AG20443 (cell line): ENCODE measurements at places on chromosomes 6 and 20.

GRCh38 chr6:167988154-167988495 lies 9.3 kb upstream of the KIF25 start:
- peak; percentile 39 for DNase-seq

DNA sequence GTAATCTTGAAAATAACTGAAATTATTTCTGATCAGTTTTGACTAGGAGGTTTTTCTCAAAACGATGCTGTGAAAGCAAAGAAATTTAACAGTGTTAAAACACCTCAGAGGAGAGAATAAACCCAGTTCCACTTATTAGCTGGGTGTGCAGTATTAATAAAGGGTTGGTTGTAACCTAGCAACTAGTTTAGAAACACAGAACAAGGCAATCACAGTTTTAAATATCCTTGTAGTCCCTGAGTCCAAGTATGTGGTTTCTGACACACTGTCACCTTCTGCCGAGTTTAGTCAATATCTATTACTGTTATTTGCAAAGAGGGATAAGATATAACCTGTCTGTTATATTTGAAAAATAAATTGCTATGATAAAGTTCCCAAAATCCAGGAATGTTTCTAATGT lies 70.2 kb upstream of the INSM1 start:
- no peak for DNase-seq

DNA sequence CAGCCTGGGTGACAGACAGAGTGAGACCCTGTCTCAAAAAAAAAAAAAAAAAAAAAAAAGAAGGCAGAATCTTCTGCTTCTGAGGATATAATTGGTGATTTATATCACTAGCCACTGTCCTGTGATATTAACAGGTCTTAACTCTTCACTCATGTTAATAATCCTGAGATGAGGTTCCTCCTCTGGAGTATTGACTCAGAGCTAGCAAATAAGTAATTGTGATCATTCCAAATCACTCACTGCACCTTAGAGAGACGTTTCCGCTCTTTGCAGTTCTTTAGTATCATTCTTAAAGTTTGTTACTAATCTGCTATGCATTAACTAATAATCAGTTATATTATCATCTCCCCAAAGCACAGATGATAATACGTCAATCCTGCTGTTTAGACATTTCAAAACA lies 41.6 kb upstream of the NOX3 start:
- no peak for DNase-seq

DNA sequence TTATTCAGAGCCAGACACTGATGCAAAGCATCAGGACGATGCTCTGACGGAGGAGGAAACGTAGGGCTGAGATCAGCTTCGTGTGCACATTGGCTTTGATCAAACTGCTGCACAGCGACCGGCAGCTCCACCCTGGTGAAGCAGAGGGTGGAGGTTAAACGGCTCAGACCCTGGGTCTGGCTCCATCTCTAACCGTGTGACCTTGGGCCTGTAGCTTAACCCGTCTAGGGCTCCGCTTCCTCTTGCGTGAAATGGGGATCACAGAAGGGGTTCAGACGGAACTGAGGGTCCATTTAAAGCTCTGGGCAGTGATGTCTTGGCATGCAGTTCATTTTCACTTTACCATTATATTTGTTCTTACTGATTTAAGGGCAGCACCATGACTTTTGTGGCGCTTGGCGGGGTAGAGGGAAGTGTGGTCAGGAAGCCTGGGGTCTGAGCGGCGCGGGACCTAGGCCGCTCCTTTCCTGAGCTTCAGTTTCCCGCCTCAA lies 644 bp downstream of the RBL1 start:
- peak; percentile 43 for DNase-seq

DNA sequence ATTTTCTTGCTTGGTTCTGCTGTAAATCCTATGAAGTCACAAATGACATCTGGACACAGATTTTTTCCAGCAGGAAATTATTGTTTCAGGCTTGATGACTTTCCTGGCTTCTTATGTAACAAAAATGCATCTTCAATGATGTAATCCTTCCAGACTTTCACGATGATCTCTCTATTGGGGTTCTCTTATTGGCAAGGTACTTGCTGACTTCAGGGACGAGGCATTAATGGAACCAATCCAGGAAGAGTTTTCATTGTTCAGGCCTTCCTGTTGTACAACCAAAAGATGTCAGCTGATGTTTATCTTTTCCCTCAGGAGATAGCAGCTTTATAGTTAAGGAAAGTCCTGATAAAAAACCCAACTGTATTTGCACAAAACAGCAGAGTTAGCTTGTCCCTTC lies 118.5 kb upstream of the MMS22L start:
- DNase-seq, result peak; percentile 12

DNA sequence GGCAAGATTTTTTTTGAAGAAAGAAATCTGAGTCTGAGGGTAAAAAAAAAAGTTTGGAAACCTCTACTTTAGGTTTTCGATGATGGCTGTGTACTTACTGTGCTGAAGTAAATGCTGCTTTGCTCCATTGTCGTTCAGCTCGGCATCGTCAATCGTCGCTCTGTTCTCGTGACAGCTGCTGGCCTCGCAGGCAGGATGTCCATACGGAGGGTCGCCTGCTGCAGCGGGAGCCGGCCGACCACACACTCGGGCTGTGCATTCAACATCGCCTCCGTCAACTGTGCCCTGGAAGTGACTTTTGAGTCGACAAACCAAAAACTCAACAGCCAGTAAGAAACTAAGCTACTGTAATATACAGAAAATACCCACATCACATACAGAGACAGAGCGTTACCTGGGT lies 53.1 kb upstream of the SMOC2 start:
- DNase-seq, result no peak

DNA sequence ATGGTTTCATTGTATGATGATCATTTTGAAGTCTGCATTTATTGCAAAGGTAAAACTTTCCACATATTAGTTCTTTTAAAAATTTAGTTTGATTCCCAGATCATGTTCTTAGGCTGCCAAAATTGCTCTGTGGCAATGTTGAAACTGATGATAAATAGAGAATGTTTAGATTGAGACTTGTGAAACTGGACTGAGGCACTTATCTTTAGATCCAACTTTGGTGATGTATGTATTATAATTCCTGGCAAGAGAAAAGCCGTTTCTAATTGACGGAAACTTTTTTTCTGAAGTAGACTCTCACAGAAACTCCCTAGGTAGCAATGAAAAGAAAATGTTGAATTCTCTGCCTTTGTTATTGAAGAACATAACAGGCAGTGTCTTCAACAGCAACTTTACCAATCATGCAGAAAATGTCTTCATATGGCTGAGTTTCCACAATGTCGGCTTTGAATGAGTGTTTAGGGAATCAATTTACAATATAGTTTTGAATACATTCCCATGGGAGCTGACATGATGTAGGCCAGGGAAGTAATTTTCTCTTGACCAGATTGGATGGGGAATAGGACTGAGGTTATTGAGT lies 456.2 kb downstream of the CD109 start:
- no peak for DNase-seq

- DNase-seq, result peak; percentile 78
Observed at GRCh38 chr20:17504898-17505635, 26.1 kb downstream of the BFSP1 start.

GRCh38 chr6:21653323-21653722 lies 59.8 kb downstream of the SOX4 start:
- DNase-seq, result no peak

DNA sequence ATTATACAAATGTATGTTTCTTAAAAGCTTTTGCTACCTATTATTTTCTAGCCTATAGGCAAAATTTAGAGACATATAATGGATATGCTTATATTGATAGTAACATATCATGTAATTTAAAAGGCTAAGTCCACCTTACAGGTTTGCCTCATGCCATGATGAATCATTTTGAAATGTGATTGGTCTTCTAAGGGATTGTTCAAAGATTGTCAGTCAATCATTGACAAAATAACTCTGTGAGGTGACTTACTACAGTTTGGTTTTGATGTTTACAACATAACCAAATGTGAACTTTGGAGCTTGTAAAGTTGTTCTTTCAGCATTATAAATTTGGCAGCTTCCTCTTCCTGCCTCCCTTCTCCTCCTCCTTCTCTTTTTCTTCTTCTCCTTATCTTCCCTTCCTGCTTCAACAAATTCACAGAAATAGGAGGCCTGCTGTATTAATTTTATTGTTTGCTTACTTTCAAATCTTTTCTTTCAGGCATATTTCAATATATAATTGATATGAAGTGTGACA lies 39.7 kb upstream of the ZFP64 start:
- DNase-seq, result no peak

DNA sequence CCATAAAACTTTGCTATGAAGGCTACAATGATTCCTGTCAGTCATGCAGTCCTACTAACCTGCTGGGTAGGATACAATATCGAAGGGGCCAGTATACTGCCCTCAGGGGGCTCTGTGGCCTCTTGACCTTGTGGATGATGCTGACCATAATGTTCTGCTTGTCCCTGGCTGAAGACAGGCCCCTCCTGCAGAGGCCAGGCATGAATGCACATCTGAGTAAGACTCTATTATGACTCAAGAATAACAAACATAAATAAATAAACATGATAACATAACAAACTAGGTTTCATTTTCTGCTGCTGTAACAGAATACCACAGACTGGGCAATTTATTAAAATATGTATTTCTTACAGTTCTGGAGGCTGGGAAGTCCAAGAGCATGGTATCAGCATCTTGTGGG lies 44.0 kb upstream of the POU5F1 start:
- no peak for DNase-seq

DNA sequence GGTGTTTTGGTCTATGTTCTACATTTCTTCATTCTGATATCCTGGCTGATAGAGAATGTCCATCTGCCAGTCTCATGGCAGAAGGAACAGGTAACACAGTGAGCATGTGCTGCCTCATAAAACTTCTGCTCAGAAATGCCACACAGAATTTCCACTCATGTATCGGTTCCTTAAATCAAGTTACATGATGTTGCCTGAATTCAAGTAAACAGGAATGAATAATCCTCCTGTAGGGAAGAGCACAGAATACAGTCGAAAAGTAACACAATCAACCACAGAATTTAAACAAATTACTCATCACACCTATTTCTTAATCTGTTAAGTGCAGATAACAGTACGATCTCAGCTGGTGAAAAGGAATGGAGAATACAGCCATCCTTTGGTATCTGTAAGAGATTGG lies 74.7 kb downstream of the FAM217A start:
- no peak for DNase-seq

DNA sequence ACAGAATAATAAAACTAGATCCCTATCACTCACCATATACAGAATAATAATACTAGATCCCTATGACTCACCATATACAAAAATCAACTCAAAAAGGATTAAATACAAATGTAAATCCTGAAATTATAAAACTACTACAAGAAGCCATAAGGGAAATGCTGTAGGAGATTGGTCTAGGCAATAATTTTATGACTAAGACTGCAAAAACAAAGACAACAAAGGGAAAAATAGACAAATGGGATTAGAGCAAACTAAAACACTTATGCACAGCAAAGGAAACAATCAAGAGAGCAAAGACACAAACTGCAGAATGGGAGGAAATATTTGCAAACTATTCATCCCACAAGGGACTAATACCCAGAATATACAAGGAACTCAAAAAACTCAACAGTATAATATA lies 4.1 kb upstream of the RNF217 start:
- no peak for DNase-seq

GRCh38 chr6:6588064-6588923 lies at the start of gene LY86:
TSS of gene LY86 (plus strand) at chr6:6588720. CDS start at chr6:6588735, 15 bp downstream.
- DNase-seq, result peak; percentile 32

GRCh38 chr20:34892671-34893070 lies 16.3 kb downstream of the ACSS2 start:
- no peak for DNase-seq

- no peak for DNase-seq
Observed at GRCh38 chr20:52078289-52078688, 113.3 kb downstream of the ZFP64 start.

DNA sequence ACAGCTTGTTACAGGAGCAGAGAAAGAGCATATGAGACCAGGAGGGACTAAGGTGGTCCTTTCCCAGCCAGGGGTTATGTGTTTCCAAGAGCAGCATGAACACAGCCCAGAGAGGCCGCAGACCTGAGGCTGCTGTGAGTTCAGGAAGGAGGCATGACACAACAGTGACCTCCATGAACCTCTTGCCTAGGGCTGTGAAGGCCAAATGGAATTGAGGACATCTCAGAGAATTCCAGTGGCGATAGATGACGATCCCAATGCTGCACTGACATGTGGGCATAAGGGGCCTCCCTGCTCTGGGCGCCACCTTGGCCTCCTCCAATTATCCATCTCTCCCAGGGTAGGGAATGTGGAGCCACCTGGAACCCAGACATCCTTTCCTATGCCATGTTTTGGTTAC lies 79.9 kb upstream of the FUCA2 start:
- no peak for DNase-seq

DNA sequence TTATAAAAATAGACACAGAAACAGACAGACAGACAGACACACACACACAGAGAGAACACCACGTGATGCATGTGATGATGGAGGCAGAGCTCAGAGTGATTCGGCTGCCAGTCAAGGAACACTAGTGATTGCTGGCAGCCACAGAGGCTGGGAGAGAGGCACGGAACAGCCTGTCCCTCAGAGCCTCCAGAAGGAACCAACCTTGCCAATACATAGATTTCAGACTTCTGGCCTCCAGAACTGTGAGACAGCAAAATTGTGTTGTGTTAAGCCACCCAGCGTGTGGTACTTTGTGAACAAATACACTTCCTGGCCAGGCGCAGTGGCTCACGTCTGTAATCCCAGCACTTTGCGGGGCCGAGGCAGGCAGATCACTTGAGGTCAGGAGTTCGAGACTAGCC lies 9.5 kb upstream of the PARD6B start:
- DNase-seq, result no peak

DNA sequence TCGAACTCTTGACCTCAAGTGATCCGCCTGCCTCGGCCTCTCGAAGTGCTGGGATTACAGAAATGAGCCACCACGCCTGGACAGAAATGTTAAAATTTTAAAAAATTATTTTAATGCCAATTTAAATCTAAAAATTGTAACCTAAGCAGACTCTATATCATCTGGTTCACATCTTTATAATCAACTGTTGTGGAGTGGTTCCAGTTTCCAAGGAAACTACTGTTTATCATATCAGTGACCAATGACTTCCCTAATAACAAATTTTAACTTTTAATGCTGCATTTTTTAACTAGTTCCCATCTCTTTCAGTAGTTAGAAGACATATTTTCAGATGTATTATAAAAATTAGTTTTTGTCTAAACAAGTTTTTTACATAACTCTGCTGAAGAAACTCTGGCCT lies 5.2 kb upstream of the BTN3A2 start:
- no peak for DNase-seq

- no peak for DNase-seq
Observed at GRCh38 chr6:28920281-28920680, 3.5 kb downstream of the TRIM27 start.
